ENCODE measurements at places on chromosomes 1 and 21. TPM values are rescaled to one million over a fixed set of nuclear protein-coding genes. Genes with fewer than 3 reads are reported as not detected.

GUCA2A gene
- polyA plus RNA-seq, result not detected

GRCh38 chr1:102790997-102791396, 317.3 kb downstream of the COL11A1 start:
- no peak for DNase-seq

TGFB2 gene
- 3.7 TPM for polyA plus RNA-seq

S100A7 gene
- polyA plus RNA-seq, result not detected

DNA sequence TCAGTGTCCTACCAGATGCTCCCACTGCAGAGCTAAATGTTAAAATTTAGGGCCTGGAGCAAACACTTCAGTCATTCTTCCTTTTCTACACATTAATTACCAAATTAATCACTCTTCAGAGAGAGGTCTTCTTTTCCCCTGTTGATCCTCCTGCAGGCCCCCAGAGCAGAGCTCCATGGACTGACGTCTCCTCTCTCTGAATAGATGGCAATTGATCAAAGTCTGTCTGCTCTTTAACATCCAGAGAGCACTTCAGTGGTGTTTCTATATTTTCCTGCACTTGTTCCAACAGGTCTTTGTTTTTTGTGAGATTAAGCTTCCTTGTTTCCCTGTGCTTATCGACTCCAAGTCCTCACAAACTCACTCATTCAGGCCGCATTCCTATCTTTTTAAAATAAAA, 239.3 kb downstream of the SIPA1L2 start:
- no peak for DNase-seq

DNA sequence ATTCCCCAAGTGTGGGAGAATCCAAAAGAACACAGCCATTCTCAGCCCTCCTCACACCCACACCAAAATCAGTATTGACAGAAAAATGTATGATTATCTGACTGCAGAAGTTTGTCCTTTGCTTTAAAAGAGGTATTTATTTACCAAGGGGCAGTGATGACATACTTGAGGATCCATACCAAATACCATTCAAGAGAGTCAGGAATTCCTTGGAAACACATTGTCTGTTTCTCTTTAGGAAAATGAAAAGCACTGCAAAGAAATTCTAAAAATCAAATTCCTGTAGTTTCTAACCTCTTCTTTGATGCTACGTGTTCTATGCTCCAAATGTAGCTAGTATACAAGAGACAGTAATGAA, 509.6 kb upstream of the CXADR start:
- peak; percentile 61 for DNase-seq

SLC35F3 gene
- 0.16 TPM for polyA plus RNA-seq

- DNase-seq, result no peak
Observed at GRCh38 chr1:11188381-11188780, 774 bp upstream of the ANGPTL7 start.

MECR gene
- polyA plus RNA-seq, result 24.8 TPM

POU2F1 gene
- 1.0 TPM for polyA plus RNA-seq

- no peak for DNase-seq
Observed at GRCh38 chr21:44253832-44254710, 7.6 kb downstream of the DNMT3L start.

ATP6V1G3 gene
- polyA plus RNA-seq, result not detected

DNA sequence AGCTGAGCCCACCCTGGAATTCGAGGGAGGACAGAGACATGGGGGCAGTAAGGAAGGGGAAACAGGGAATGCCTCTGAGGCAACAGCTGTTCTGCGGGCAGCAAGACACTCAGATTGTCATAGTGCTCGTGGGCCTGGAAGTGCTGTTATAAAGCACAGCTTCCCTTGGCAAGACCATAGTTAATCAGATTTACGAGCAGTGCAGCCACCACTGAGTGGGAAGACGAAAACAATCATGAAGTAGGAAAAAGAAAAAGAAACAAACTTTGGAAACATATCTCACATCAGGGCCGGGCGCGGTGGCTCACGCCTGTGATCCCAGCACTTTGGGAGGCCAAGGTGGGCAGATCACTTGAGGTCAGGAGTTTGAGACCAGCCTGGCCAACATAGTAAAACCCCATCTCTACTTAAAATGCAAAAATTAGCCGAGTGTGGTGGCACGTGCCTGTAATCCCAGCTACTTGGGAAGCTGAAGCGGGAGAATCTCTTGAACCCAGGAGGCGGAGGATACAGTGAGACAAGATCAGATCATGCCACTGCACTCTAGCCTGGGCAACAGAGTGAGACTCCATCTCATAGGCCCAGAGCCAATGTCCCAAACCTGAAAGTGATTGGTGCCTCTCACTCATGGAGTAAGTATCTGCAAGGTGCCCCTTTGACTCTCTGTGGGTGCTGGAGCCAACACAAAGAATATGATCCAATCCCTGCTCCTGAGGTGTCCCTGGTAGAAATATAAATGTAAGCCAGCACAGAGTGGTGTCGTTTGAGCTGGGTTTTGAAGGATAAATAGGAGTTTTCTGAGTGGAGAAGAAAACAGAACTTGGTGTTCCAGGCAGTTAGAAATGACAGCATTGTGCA, 55.6 kb upstream of the GPR153 start:
- DNase-seq, result no peak

DNA sequence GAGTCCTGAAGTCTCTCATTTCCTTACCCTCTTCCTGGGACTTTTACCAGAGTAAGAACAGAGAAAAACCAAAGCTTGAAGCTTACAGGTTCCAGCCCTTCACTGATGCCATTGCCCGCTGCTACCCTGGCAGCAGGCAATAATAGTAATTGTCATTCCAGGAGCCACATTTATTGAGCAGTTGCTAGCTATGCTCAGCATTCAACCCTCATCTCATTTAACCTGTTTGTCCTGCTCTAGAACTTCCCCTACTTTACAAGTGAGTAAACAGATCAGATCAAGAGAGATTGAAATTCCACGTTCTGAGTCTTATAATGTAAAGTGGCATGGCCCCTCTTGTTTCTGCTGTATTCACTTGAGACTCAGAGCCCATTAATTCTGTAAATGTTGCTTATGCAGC, 80.4 kb downstream of the ATP1A1 start:
- DNase-seq, result no peak

DNA sequence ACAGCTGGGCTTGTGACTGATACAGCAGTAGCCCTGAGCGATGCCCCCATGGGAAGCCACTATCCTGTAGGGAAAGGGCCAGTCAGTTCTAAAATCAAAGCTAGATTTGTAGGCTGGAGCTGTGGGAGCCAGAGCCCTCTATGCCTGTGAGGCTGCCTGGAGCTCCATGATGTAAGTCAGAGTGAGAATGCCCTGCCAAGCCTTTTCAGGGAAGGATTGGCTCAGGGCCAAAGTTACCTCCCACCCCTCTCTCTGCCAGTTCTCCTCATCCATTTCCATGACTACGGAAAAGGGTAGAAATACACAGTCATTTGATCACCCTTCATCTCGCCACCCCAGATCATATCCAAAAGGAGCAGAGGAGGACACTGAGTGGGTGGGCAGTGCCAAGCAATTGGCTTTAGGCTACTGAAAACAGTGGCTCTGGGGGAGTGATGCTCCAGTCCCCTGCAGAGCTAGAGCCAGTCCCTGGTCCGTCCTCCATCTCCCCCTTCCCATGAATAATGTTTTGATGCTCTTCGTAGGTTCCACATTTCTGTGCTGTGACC, 59.5 kb upstream of the KCNA3 start:
- DNase-seq, result no peak

DNA sequence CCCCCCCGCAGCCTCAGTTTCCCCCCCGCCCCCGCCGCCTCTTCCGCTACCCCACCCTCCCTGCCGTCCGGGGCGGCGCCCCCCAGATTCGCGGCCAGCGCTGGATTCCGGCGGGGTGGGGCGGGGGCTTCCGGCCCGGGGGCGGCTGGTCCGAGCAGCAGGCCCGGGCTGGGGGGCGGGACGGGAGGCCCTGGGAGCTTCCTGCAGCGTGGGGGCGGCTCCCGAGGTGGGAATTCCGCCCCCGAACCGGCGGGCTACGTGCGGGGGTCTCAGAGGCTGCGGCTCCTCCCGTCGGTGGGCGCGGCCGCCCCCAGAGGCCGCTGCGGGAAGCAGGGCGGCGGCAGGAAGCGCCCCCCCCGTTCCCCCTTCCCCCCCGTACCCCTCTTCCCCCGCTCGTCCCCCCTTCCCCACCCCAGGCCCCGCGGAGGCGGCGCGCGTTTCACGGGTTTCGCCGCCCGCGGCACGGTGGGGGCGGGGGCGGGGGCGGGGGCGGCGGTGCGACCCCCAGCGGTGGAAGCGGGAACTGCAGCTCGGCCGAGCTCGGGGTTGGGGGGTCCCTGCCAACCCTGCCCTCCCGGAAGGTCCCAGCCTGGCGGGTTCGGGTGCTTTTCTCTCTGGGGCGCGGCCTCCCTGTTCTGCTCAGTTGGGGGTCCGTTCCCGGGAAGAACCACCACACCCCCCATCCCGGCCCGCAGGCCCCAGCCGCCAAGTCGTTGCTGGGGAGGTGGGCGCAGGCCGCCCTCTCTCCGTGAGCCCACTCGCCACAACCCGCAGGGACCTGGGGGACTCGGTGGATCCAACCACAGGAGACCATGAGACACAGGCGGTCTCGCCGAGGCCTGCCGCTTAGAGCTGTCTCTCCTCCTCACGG, 76.3 kb downstream of the MORN1 start:
- peak; percentile 39 for DNase-seq

DNA sequence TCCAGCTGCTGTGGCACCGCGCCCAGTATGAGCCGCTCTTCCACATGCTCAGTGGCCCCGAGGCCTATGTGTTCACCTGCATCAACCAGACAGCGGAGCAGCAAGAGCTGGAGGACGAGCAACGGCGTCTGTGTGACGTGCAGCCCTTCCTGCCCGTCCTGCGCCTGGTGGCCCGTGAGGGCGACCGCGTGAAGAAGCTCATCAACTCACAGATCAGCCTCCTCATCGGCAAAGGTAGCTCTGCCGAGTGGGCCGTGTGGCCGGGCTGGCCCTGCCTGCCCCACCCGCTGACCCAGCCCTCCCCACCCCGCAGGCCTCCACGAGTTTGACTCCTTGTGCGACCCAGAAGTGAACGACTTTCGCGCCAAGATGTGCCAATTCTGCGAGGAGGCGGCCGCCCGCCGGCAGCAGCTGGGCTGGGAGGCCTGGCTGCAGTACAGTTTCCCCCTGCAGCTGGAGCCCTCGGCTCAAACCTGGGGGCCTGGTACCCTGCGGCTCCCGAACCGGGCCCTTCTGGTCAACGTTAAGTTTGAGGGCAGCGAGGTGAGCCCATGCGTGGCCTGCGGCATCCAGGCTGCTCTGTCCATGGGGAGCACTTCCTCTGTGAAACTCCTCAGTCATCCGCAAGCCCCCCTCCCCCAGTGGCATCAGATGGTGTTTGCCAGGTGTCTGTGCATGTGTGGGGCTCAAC, 64.2 kb downstream of the PIK3CD start:
- DNase-seq, result no peak

DNA sequence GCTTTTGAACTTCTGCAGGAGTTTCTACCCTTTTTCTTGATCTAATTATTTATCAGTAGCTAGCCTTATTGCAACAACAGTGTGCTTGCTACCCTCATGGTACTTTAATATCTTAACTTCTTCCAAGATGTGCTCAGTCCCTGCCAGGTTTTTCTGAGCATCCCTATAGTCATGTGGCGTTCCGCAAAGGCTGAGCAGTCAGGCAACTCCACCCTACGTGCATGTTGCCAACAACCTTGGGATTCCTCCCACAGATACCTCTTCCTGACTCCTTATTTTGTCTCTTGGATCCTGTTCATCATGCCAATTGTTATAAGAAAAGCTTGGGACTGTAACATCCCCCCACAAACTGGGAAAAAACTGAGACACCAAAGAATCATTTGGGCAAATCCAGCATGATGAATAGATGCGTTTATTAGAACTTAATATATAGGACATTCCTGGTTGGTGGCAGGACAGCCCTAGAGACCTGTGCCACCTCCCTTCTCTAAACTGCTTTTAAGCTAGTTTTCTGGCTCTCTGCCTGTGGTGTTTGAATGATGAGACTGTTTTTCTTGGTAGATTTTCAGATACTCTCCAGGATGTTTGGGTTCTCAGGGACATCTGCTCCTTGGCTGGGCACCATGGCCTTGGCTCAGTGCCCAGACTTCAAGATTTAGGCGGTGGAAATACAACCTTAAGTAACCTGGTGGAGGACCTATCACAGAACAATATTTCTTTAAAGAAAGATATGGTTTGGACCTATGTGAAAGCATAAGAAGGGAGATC, 27.1 kb upstream of the KCTD3 start:
- DNase-seq, result peak; percentile 23
